ENCODE measurements at places on chromosomes 13 and 19.
A peak's percentile ranks its signal among the peaks of the same experiment; 100 is the strongest.

DNA sequence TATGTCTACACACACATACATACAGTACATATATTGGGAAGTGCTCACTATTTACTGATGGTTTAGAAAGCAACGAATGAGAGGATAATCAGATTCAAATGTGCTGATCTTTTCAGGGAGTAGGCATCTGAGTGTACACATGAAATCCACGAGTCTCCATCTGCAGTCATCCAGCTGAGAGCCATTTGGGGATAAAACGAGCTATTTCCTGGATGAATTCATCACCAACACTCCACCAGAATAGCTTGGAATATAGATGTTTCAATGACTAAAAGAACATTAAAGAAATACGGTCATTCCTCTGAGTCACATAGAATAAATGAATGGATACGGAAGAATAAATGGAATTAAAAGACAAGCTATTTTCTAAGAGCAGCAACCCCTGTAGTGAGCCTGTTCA lies 721.6 kb upstream of the ARGLU1 start:
- no peak for DNase-seq

DNA sequence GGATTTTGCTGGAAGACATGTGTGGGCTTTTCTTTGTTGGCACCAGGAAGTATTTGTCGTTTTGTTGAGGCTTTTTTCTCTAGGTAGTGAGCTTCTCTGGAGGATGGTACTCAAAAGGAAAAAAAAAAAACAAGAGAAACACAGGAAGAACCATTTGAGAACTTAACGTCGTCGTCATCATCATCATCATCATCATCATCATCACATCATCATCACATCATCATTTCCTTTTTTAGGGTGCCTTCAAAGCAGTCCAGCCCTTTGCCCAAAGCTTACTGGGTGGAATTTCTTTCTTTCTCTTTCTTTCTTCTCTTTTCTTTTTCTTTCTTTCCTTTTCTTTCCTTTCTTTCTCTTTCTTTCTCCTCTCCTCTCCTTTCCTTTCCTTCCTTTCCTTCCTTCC lies 2.2 kb upstream of the AMER2 start:
- no peak for DNase-seq

GRCh38 chr13:25292301-25292700 lies 5.0 kb upstream of the MTMR6 start:
- peak; percentile 92 for DNase-seq

GRCh38 chr19:485077-485476 lies 11.2 kb upstream of the MADCAM1 start:
- peak; percentile 72 for DNase-seq

DNA sequence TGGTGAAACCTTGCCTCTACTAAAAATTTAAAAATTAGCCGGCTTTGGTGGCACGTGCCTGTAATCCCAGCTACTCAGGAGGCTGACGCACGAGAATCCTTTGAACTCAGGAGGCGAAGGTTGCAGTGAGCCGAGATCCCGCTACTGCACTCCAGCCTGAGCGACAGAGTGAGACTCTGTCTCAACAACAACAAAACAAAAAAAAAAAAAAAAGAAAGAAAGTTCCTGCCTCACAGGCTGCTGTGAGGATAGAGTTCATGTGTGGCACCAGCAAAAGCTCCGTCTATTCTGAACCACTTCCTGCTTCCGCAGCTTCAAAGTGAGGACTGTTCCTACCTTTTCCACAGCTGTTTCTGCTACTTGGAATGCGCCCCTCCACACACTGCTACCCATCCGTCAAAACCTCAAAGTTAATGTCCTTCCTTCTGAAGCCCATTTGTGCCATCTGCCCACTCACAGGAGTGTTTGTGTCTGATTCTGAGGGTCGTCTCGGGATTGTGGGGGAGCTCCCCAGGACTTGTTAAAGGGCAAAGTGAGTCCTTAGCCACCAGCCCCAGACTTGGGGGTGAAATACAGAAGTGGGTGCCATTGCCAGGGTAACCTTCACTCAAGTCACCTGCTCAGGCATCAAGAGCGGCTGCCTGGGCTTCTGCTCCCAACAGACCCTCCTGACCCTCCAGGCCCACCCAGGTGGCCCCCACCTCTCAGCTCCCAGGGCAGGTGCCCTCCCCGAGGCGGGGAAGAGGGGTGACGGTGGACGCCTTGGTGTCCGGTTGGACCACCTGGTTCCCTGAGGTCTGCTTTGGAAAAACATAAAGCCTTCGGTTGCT lies 2.9 kb downstream of the MFSD12 start:
- no peak for DNase-seq

- DNase-seq = no peak
Measured at GRCh38 chr19:56273563-56274117, 1.1 kb downstream of the EDDM13 start.

DNA sequence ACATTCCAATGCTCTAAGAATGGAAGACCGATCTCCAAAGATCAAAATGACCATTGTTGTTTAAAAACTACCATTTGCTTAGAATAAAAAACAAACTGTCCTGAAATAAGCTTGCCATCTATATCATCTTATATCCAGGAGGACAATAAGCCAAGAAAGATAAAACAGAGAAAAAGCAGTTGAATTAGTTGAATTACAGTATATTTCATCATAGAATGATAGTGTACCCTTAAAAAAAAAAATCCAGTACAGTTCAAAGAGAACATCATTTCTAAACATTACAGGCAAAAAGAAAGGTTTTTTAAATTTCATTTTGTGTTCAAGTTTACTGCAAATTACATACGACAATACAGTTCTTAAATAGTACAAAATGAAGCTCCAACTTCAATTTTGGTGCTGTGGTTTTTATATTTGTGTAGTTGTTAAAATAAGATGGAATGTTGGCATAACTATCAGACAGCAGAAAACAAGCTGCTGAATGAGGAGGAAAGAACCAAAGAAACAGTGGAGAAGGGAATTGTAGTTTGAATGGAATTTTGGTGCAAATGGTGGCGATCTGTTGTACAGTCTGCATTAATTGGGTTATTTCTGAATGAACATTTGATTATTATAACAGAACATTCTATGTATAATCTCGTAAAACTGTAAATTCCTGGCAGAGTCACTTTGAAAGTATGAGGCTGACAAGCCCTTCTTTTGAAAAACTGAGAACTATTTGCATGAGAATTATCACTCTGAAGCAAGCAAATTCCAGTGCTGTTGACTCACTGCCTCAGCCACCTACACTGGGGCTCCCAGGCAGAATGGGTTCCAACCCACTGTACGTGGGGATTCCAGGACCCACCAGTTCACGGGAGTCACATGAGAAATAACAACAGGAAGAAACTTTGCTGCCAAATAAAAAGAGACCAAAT lies 37.7 kb downstream of the LHFPL6 start:
- DNase-seq = no peak

DNA sequence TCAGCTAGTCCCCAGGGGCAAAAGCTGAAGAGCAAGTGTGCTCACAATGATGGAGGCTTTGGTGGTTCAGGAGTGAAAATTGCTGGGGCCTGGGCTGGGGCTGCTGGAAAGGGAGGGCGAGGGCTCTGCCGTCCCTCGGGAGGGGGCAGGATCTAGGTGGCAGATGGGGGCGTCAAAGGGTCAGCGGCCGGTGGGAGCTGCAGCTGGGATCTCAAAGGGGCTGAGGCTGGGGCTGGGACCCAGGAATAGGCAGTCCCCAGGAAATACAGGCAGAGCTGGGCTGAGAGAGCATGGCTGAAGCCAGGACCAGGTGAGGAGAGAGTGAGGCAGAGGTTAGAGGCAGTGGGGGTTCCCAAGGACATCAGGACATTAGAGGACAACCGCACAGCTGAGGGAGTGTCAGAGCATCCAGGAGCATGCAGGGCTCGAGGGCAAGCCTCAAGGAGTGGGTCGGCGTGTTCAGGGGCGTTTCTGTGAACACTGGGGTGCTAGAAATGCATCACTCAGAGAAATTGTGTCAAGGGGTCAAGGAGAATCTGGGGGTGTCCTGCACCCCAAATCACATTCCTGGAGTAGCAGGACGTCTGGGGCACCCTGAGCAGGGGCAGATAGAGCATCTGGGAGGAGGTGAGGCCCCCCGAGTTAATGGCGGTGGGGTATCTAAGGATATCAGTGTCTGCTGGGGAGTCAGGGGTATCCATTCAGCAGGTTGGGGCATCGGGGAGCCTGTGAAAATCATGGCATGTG lies 1.2 kb upstream of the SYNE4 start:
- no peak for DNase-seq

- DNase-seq = no peak
Measured at GRCh38 chr19:55489711-55490477, 1.7 kb downstream of the SSC5D start.

DNA sequence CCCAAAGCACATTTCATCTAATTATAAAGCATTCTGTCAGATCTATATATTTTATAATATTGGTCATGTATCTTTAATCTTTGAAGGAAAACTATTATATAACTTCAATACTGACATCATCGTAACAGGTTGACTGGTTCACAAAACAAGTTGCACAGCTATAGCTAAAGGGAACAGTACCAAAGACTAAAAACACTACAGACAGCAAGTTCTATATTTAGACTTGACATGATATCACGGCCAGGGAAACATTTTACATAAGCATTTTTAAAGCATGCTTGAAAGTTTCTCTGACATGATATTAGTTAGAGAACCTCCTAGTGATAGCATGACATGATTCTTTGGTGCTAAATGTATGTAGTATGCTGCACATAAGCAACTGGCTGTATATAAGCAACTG lies 182.5 kb downstream of the NDFIP2 start:
- DNase-seq = no peak

- no peak for DNase-seq
Measured at GRCh38 chr19:1408300-1409203, 1.2 kb downstream of the DAZAP1 start.

- DNase-seq = no peak
Measured at GRCh38 chr13:28505543-28506135, 10.7 kb upstream of the FLT1 start.

GRCh38 chr19:324716-325115 lies 19.9 kb downstream of the MIER2 start:
- no peak for DNase-seq

DNA sequence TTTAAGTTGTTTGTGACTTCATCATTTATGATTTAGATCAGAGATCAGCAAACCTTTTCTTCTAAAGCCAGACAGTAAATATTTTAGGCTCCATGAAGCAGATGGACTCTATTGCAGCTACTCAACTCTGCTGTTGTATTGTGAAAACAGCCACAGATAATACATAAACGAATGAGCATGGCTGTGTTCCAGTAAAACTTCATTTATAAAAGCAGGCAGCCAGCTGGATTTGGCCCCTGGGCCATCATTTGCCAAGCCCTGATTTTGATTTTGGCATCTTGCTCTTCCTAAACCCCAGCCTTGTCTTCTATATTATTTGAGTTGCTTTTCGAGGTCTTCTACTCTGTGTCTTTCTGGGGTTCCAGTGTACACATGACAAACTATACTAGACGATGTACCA lies 41.3 kb downstream of the RNASEH2B start:
- no peak for DNase-seq

DNA sequence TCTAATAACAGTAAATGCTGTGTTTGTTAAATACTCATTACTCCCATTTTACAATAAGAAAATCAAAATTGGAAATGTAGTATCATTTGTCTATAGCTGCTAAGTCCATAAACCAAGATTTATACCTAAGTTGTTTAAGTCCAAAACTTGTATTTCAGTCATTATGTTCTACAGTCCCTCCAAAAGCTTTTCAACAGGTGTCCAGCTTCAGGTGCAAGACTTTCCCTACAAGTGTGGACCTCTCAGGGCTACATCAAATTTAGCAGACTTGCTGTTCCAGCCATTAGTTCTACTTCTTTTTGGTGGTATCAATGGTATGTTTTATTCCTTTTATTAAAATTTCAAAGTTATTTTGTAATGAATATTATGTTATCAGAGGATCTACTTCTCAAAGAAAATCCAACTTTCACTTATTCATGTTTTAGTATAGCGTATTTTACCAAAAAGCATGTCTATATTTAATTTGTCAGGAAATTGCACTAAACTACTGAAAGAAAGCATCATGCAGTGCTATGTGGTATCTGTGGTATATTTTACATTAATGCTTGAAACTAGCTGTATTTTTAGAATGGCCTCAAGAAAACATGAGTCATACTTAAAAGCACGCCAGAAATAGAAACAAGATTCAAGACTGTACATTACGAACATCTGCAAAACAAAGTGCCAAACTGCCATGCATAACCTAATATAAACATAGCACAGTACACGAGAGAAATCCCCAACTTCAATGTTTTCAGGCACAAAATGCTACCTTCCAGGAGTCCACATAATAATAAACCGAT lies 44.5 kb downstream of the VWA8 start:
- DNase-seq = no peak

DNA sequence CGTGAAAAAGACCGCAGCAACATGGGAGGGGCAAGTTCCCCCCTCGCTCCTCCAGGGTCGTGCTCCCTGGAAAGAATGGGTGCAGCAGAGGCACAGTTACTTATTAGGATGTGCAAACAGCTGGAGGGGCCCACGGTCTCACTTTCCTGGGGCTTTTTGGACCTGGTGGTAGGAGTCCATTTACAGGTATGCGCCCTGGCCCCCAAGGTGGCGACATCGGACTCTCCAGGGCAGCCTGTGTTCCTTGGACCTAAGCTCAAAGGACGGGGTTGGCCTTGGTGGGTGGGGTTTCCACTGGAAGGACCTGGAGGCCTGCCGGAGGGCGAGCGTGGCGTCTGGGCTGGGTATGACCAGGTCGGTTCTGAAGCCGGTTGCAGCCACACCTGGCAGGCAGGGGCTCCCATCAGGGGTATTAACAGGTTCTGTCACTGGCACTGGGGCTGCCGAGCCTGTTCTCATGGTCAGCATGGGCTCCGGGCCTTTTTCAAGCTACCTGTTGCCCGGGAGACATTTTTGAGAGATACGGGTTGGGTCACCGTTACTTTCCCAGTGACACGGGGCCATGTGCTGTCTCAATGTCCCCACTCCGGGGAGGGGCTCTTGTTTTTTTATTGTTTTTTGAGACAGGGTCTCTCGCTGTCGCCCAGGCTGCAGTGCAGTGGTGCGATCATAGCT lies 5.9 kb downstream of the ZFR2 start:
- DNase-seq = no peak

DNA sequence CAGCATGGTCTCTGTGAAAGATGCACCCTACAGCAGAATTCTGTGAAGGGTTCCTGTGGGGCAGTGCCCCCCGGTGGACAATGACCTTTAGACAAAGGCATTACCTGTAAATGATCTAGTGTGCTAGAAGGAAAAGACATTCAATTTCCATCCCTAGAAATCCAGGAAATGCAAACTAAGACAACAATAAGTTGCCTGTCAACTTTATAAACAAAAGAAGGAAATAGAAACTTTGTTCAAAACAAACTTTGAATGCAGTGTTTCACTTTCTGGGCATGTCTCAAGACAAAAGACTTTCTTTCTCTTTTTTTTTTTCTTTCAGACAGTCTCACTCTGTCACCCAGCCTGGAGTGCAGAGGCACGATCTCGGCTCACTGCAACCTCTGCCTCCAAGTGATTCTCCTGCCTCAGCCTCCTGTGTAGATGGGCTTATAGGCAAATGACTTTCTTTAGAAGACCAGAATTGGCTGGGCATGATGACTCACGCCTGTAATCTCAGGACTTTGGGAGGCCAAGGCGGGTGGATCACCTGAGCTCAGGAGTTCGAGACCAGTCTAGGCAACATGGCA lies 15.5 kb downstream of the TEX101 start:
- DNase-seq = no peak

All from NCI-H524 (cell line).